Psoas muscle (tissue), 8 donors: ENCODE measurements at places on chromosomes 2 and 18. TPM values are rescaled to one million over a fixed set of nuclear protein-coding genes. Genes with fewer than 3 reads are reported as not detected.

The MAP3K20 gene
- total RNA-seq: 443 TPM

The UGT1A6 gene
- total RNA-seq: not detected

The HNMT gene
- 6.5 TPM for total RNA-seq

- no peaks in the 10 kb centered on the region for H3K4me1 ChIP-seq
- no peak overlapping the region for H3K4me3 ChIP-seq
- peak; percentile 67 for DNase-seq
- H3K27ac ChIP-seq: peak overlapping the region; percentile 37
- no peaks in the 10 kb centered on the region for H3K36me3 ChIP-seq
- no peaks in the 10 kb centered on the region for H3K27me3 ChIP-seq
Measured at GRCh38 chr2:229407170-229407569, 136.1 kb upstream of the PID1 start.

DNA sequence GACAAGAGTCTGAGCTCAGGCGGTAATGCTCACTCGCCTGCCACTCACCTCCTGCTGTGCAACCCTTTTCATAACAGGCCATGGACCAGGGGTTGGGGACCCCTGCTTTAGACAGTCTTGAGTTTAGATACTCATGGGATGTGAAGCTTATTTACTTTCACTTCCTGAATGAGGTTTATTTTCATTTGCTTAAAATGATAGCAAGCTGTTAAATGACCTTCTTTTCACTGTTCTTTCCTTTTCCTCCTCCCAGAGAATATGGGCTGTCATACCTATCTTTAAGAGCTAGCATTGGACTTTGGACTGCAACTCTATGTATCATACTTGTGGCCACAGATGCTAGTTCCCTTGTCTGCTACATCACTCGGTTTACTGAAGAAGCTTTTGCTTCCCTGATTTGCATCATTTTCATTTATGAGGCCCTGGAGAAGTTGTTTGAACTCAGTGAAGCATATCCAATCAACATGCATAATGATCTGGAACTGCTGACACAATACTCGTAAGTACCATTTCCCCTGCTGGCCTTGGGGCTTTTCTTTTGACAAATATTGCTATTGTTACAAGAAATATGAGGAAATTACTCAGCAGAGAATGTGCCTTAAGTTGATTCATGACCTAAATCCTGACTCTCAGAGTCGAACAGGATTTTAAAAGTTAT, 168.5 kb downstream of the DPP4 start:
- DNase-seq: no peak
- H3K27me3 ChIP-seq: no peaks in the 10 kb centered on the region
- H3K36me3 ChIP-seq: no peaks in the 10 kb centered on the region
- H3K4me3 ChIP-seq: no peak overlapping the region
- no peaks in the 10 kb centered on the region for H3K4me1 ChIP-seq
- H3K27ac ChIP-seq: no peak overlapping the region

DNA sequence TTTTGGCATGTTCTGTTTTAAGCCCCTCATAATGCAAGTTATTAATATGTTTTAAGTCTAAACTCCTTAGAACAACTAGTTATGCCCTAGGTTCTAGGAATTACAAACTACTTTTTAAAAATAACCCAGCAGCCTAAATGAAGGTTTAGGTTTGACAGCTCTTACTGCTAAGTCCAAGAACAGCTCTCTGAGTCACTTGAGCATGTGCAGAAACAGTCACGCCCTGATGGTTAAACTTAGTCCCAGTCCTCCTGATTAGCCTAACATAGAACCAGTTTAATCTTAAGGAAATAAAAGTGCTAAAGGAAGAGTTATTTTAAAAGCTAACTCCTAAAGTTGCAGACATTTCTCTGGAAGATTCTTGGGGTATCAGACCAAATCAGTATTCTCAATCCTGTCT, 72.5 kb downstream of the RMDN2 start:
- H3K4me1 ChIP-seq: no peaks in the 10 kb centered on the region
- no peak overlapping the region for H3K4me3 ChIP-seq
- H3K36me3 ChIP-seq: peaks cover 28% of the 10 kb centered on the region
- no peak for DNase-seq

The DPP4 gene
- total RNA-seq: 3.1 TPM

The C1GALT1C1L gene
- total RNA-seq: 0.23 TPM

DNA sequence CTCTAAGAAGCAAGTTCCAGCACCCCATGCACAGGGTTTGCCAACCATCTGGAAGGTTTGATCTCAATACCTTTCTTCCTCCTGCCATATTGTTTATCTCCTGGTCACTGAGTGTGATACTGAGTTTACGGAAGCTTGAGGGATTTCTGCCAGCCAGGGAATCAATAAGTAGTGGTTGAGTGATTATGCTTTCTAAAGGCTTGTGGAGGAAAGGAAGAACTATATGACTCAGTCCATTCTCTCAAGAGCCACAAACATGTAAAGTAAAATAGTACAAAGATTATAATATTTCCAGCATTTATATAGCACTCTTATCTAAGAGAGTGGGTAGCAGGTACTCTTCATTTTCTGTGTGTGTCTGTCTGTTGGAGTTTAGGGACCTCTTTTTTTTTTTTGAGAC, 49.2 kb downstream of the SLC4A3 start:
- H3K36me3 ChIP-seq: no peaks in the 10 kb centered on the region
- no peak overlapping the region for H3K4me3 ChIP-seq
- no peaks in the 10 kb centered on the region for H3K27me3 ChIP-seq
- H3K4me1 ChIP-seq: no peaks in the 10 kb centered on the region
- H3K27ac ChIP-seq: no peak overlapping the region

The GULP1 gene
- total RNA-seq: 9.3 TPM

The OSR1 gene
- total RNA-seq: 3.2 TPM

The ATOH8 gene
- total RNA-seq: 82.1 TPM

The ATF2 gene
- 18.7 TPM for total RNA-seq

GRCh38 chr2:157216286-157216965, 41.1 kb upstream of the GALNT5 start:
- H3K4me1 ChIP-seq: no peaks in the 10 kb centered on the region
- H3K27ac ChIP-seq: no peak overlapping the region
- no peak overlapping the region for H3K4me3 ChIP-seq
- H3K27me3 ChIP-seq: no peaks in the 10 kb centered on the region

GRCh38 chr2:241256168-241256545, 59.3 kb downstream of the HDLBP start:
- H3K4me1 ChIP-seq: no peaks in the 10 kb centered on the region
- H3K27ac ChIP-seq: no peak overlapping the region
- H3K4me3 ChIP-seq: no peak overlapping the region
- no peak for DNase-seq

- H3K4me1 ChIP-seq: no peaks in the 10 kb centered on the region
- no peaks in the 10 kb centered on the region for H3K36me3 ChIP-seq
- H3K27me3 ChIP-seq: no peaks in the 10 kb centered on the region
- no peak for DNase-seq
- H3K27ac ChIP-seq: no peak overlapping the region
Measured at GRCh38 chr18:50422286-50422898, 47.5 kb downstream of the SKA1 start.

- no peaks in the 10 kb centered on the region for H3K36me3 ChIP-seq
- H3K4me3 ChIP-seq: no peak overlapping the region
- H3K27ac ChIP-seq: no peak overlapping the region
- no peaks in the 10 kb centered on the region for H3K27me3 ChIP-seq
- no peaks in the 10 kb centered on the region for H3K4me1 ChIP-seq
- no peak for DNase-seq
Measured at GRCh38 chr2:209556354-209556961, 132.6 kb downstream of the MAP2 start.

- no peaks in the 10 kb centered on the region for H3K27me3 ChIP-seq
- no peaks in the 10 kb centered on the region for H3K36me3 ChIP-seq
- H3K4me1 ChIP-seq: no peaks in the 10 kb centered on the region
- no peak overlapping the region for H3K27ac ChIP-seq
Measured at GRCh38 chr2:239121600-239122012, 273.7 kb downstream of the TWIST2 start.

DNA sequence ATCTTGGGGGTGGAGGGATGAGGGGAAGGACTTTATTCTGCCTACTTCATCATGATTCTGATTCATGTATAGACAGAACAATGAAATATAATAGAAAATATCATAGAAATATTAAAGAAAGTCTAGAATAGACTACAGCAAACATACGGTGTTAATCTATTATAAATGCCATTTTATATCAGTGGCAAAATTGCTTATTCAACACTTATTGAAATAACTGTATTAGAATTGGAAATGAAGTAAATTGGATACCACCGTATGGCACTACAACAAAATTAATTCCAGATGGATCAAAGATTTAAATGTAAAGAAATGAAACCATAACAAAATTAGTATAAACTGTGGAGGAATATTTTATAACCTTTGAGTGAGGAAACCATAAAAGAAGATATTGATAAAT, 213.3 kb upstream of the CTAGE1 start:
- H3K27me3 ChIP-seq: no peaks in the 10 kb centered on the region
- H3K36me3 ChIP-seq: no peaks in the 10 kb centered on the region
- no peak for DNase-seq

The DPYSL5 gene
- total RNA-seq: not detected

GRCh38 chr2:42077343-42077742, 29.5 kb downstream of the PKDCC start:
- no peaks in the 10 kb centered on the region for H3K27me3 ChIP-seq
- DNase-seq: no peak
- peaks cover 24% of the 10 kb centered on the region for H3K4me1 ChIP-seq
- H3K4me3 ChIP-seq: no peak overlapping the region

GRCh38 chr2:14654835-14655282, 22.3 kb downstream of the LRATD1 start:
- no peaks in the 10 kb centered on the region for H3K27me3 ChIP-seq
- no peak overlapping the region for H3K27ac ChIP-seq
- no peaks in the 10 kb centered on the region for H3K4me1 ChIP-seq
- DNase-seq: no peak
- H3K36me3 ChIP-seq: no peaks in the 10 kb centered on the region

DNA sequence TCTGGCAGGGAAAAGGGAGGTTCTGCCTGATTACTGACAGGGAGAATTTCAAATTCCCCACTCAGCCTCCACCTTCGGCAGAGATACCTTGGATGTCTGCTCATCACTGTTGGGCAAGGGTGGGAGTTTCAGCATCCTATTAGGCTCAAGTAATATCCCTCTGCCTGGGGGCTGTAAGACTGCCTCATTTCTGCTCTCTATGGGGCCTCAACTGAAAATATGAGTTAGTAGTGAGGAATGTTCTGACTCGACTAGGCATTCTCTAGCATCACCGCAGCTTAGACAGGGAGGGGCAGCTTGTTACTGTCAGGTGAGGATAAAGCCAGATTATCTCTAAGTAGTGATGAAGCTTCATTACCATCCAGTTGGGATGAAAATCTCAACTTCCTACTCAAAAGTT, 87.7 kb upstream of the LRP1B start:
- H3K27me3 ChIP-seq: no peaks in the 10 kb centered on the region
- H3K4me3 ChIP-seq: no peak overlapping the region
- H3K4me1 ChIP-seq: no peaks in the 10 kb centered on the region
- no peak overlapping the region for H3K27ac ChIP-seq

- H3K36me3 ChIP-seq: no peaks in the 10 kb centered on the region
- H3K27ac ChIP-seq: no peak overlapping the region
- H3K4me1 ChIP-seq: no peaks in the 10 kb centered on the region
- no peak for DNase-seq
- H3K27me3 ChIP-seq: peaks cover 3% of the 10 kb centered on the region
Measured at GRCh38 chr2:108129636-108130035, 110.1 kb upstream of the SULT1C3 start.

- H3K27ac ChIP-seq: no peak overlapping the region
- DNase-seq: no peak
- H3K27me3 ChIP-seq: no peaks in the 10 kb centered on the region
- H3K4me3 ChIP-seq: no peak overlapping the region
Measured at GRCh38 chr2:6301426-6301825, 564.3 kb downstream of the CMPK2 start.

- no peaks in the 10 kb centered on the region for H3K27me3 ChIP-seq
- H3K4me3 ChIP-seq: no peak overlapping the region
- H3K27ac ChIP-seq: peak overlapping the region; percentile 43
- H3K4me1 ChIP-seq: peaks cover 80% of the 10 kb centered on the region
- H3K36me3 ChIP-seq: no peaks in the 10 kb centered on the region
Measured at GRCh38 chr2:239209783-239210182, 191.0 kb downstream of the HDAC4 start.

- no peaks in the 10 kb centered on the region for H3K36me3 ChIP-seq
- H3K27ac ChIP-seq: peak overlapping the region; percentile 89
- H3K4me3 ChIP-seq: peak overlapping the region; percentile 67
- peaks cover 23% of the 10 kb centered on the region for H3K4me1 ChIP-seq
Measured at GRCh38 chr2:202910698-202911097, 775 bp downstream of the WDR12 start.

GRCh38 chr2:221675201-221675908, 103.3 kb upstream of the EPHA4 start:
- no peaks in the 10 kb centered on the region for H3K4me1 ChIP-seq
- H3K27me3 ChIP-seq: no peaks in the 10 kb centered on the region
- no peaks in the 10 kb centered on the region for H3K36me3 ChIP-seq

DNA sequence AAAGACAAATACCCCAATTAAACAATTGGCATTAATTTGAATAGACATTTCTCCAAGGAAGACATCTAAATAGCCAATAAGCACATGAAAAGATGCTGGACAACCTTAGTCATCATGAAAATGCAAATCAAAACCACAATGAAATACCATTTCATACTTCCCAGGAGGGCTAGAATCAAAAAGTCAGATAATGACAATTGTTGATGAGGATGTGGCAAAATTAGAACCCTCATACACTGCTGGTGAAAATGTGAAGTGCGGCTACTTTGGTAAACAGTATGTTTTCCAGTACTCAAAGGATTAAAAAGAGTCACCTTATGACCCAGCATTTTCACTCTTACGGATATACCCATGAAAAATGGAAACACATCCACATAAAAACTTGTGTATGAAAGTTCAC, 91.6 kb downstream of the FIGN start:
- H3K36me3 ChIP-seq: no peaks in the 10 kb centered on the region
- H3K4me3 ChIP-seq: no peak overlapping the region
- H3K4me1 ChIP-seq: peaks cover 8% of the 10 kb centered on the region
- H3K27me3 ChIP-seq: no peaks in the 10 kb centered on the region

GRCh38 chr18:60247103-60247502, 125.5 kb downstream of the MC4R start:
- no peak overlapping the region for H3K4me3 ChIP-seq
- H3K27me3 ChIP-seq: no peaks in the 10 kb centered on the region
- no peak overlapping the region for H3K27ac ChIP-seq
- H3K36me3 ChIP-seq: no peaks in the 10 kb centered on the region
- H3K4me1 ChIP-seq: no peaks in the 10 kb centered on the region
- no peak for DNase-seq

- no peaks in the 10 kb centered on the region for H3K36me3 ChIP-seq
- no peaks in the 10 kb centered on the region for H3K4me1 ChIP-seq
- H3K4me3 ChIP-seq: no peak overlapping the region
- H3K27me3 ChIP-seq: no peaks in the 10 kb centered on the region
- DNase-seq: no peak
- no peak overlapping the region for H3K27ac ChIP-seq
Measured at GRCh38 chr2:205836477-205837221, 154.3 kb downstream of the NRP2 start.
